ENCODE measurements at places on chromosomes 1 and 21. TPM values are rescaled to one million over a fixed set of nuclear protein-coding genes. Genes with fewer than 3 reads are reported as not detected.
A peak's percentile ranks its signal among the peaks of the same experiment; 100 is the strongest.

DNA sequence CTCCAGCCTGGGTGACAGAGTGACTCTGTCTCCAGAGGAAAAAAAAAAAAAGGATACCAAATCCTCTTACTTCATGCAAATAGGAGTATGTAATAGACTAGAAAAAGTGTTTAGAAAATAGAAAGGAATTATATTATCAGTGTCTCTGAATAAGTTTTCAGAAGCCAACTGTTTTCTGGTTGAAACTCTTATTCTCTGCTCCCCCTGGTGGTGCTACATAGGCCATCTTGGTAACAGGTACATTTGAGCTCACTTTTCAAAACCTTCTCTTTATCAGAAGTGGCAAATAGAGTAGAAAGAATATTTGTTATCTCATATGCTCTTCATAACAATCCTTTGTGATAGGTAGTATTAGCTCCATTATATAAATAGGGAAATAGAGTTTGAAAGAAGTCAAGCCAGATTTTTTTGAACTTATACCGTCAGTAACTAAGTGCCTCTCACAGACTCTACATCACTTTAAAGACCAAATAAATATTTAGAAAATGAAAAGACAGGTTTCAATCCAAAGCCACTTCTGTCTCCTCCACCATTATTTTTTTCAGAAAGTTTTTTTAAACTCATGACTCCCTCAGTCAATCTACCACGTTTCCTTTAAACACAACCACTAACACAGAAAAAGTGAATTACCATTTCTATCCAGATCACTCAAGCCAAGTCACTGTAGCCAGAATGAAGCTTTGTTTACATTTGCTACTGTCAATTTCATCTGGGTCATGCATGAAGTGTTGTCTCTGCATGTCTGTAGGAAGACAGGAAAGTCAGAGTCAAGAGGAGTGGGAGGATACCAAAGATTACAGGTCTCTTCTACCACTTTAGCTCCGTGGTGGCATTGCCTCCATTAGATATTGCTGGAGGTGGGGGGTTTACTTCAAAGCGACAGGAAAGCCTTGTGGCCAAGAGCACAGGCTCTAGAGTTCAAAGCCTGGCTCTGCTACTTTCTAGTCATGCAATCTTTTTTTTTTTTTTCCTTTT is 45.6 kb downstream of the IL23R start:
- no peaks in the 10 kb centered on the region for H3K27me3 ChIP-seq
- DNase-seq: peak; percentile 59
- H3K27ac ChIP-seq: no peak overlapping the region

DNA sequence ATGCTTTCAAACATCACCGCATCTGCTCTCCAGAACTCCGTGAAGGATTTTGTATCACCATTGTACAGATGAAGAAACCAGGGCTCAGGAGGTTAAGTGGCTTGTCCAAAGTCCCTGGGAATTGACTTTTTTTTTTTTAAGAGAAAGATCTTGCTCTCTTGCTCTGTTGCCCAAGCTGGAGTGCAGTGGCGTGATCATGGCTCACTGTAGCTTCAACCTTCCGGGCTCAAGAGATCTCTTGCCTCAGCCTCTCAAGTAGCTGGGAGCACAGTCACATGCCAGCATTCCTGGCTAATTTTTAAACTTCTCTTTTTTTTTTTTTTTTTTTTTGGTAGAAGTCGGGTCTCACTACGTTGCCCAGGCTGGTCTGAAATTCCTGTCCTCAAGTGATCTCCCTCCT is 6.9 kb upstream of the TAS1R2 start:
- no peak for DNase-seq
- no peaks in the 10 kb centered on the region for H3K36me3 ChIP-seq
- no peak overlapping the region for H3K27ac ChIP-seq
- no peaks in the 10 kb centered on the region for H3K4me1 ChIP-seq

DNA sequence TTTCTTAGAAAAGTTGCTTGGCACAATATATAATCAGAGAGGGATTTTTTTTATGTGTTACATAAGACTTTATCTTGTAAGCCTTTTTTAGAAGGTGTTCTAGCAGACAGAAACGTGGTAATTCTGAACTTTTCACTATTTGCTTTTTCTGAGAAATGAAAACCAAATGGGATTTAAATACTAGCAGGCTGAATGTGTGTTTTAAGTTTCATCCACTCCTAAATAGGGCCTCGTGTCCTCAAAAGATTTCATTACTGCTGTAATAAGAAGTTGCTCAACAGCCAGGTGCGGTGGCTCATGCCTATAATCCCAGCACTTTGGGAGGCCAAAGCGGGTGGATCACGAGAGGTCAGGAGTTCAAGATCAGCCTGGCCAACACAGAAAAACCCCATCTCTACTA is 44.7 kb upstream of the FMO2 start:
- H3K27ac ChIP-seq: no peak overlapping the region
- H3K4me3 ChIP-seq: no peak overlapping the region
- H3K36me3 ChIP-seq: no peaks in the 10 kb centered on the region
- peaks cover 6% of the 10 kb centered on the region for H3K4me1 ChIP-seq
- H3K27me3 ChIP-seq: peaks cover 4% of the 10 kb centered on the region

SPRR1B gene
- not detected for total RNA-seq

TTF2 gene
- total RNA-seq: 31.0 TPM

ATF3 gene
- total RNA-seq: 1.8 TPM

DNA sequence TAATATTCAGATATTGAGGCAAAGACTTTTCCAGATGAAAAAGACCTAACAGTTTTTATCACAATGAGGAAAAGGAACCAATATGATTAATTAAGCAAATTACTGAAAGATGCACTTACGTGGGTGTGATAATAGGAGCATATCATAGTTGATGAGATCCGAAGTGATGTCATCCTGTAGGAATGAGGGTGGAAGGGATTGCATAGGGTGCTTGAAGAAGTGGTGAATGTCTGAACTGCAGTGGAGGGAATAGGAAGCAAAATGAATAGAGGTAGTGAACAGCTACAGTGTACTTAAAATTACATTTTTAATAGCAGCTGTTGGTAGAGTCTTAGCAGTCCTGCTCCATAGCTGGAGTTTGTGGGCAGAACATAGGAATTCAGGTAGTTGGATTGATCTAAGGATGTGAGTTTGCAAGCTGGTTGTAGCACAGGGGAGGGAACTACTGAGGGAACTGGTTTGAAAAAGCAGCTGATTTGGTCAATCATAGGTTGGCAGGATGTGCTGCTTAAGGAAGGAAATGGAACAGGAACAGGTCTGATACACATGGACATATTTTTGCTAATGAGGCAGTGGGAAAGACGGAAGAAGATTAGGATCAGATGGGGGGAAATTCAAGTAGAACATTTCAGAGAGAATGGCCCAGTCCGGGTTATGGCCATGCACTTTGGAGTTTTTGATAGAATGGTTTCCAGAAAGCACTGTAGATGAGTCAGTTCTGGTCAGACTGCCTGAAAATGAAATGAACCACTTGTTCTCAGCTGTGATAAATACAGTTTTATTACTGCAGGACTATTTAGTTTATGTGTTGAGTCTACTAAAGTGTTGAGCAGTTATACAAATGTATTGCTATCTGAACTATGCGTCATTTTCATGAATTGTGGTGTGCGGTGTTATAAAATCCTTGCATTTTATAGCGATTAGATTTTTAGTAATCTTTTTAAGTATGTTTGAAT is 155.8 kb downstream of the RYR2 start:
- H3K36me3 ChIP-seq: no peaks in the 10 kb centered on the region
- DNase-seq: no peak
- H3K4me1 ChIP-seq: no peaks in the 10 kb centered on the region
- H3K4me3 ChIP-seq: no peak overlapping the region
- no peak overlapping the region for H3K27ac ChIP-seq

SYTL1 gene
- total RNA-seq: 125 TPM

DNA sequence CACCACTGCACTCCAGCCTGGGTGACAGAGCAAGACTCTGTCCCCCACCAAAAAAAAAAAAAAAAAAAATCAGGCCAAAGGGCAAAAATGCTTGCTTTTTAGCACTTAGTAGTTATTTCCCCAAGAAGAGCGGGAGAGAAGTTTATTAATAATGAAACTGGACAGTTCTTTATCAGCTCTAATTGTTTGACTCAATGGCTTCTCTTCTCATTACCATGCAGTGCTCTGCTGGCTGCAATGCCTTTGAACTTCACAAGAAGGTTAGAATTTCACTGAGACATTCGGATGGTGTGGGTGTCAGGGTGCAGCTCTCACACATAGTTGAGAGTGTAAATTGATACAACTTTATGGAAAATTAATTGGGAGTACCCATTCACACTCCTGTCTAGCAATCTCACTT is 63.7 kb downstream of the EDARADD start:
- no peaks in the 10 kb centered on the region for H3K36me3 ChIP-seq
- no peak overlapping the region for H3K4me3 ChIP-seq
- no peak overlapping the region for H3K27ac ChIP-seq

- no peak for DNase-seq
- H3K27ac ChIP-seq: no peak overlapping the region
- no peaks in the 10 kb centered on the region for H3K36me3 ChIP-seq
- H3K4me1 ChIP-seq: no peaks in the 10 kb centered on the region
These were observed 121.2 kb downstream of the EPHB2 start for GRCh38 chr1:22831729-22832413.

DNA sequence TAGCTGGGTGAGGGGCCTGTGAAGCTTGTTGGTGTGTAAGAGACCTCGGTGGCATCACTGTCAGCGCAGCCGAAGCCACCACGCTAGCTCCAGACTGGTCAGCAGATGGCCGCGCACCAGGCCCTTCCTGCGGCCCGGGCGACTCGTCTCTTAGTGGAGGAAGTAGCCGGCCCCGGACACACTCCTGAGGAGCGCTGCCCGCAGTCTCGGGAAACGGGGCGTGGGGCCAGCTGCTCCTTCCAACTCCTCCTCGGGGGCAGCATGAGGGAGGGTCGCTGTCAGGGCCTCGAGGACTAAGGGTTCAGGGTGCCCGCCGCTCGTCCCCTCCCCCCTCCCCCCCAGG is 20.4 kb downstream of the H3-3A start:
- H3K36me3 ChIP-seq: no peaks in the 10 kb centered on the region
- no peaks in the 10 kb centered on the region for H3K27me3 ChIP-seq
- DNase-seq: no peak
- H3K27ac ChIP-seq: no peak overlapping the region
- peak overlapping the region; percentile 87 for H3K4me3 ChIP-seq

NID1 gene
- 0.08 TPM for total RNA-seq

SPATA46 gene
- not detected for total RNA-seq

THEM5 gene
- total RNA-seq: not detected

DNA sequence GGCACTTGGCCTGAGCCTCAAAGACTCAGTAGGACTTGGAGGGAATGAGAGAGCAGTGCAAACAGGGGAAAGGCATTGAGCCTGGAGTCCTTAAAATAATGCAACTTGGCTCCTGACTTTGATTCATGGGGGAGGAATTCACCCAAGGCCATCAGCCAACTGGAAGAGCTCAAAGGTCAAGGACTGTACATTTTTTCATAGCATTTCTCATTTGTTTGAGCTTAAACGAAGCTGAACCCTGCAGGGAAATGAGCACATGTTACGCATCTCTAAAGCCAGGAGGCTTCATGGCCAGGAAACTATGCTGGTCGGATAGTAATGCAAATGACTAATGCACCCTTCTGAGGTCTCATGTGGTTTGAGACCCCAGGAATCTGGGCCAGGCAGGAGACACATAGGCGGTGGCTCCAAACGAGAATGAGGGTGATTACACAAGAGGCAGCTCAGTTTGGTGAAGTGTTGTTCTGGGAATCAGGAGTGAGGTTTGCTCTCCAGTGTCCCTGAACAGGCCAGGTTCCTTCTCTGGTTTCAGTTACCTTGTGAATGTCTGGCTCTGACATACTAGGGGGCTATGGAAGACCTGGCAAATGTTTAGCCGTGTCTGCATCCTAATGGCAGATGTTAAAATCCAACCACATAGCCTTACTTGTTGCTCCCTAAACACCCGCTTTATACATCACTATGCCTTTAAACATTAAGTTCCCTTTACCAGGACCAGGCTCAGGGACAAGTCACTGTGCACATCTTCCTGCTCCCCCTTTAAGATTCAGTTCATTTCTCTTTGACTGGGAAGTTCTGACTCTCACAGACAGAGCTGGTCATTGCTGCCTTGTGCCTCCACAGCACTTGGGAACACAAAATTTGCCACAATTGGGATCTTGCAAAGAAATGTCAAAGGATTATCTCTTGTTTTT is 503.9 kb upstream of the USP24 start:
- peaks cover 6% of the 10 kb centered on the region for H3K27me3 ChIP-seq
- H3K27ac ChIP-seq: no peak overlapping the region
- H3K4me1 ChIP-seq: peaks cover 1% of the 10 kb centered on the region
- H3K36me3 ChIP-seq: no peaks in the 10 kb centered on the region
- no peak for DNase-seq

FOXD3 gene
- not detected for total RNA-seq

Measured in naive thymus-derived CD8-positive, alpha-beta T cell (primary cell).